Stimulated activated CD4-positive, alpha-beta T cell treated with anti-CD3 and anti-CD28 coated beads, Interleukin-2, amount 100 ng/mL, for 48 hours (primary cell): ENCODE measurements at places on chromosomes 7 and 10.
A peak's percentile ranks its signal among the peaks of the same experiment; 100 is the strongest.

- no peak for DNase-seq
These were observed 203.9 kb downstream of the NXPH1 start for GRCh38 chr7:8637322-8637721.

- DNase-seq, result no peak
These were observed 8.1 kb downstream of the DENND10 start for GRCh38 chr10:119112056-119112455.

DNA sequence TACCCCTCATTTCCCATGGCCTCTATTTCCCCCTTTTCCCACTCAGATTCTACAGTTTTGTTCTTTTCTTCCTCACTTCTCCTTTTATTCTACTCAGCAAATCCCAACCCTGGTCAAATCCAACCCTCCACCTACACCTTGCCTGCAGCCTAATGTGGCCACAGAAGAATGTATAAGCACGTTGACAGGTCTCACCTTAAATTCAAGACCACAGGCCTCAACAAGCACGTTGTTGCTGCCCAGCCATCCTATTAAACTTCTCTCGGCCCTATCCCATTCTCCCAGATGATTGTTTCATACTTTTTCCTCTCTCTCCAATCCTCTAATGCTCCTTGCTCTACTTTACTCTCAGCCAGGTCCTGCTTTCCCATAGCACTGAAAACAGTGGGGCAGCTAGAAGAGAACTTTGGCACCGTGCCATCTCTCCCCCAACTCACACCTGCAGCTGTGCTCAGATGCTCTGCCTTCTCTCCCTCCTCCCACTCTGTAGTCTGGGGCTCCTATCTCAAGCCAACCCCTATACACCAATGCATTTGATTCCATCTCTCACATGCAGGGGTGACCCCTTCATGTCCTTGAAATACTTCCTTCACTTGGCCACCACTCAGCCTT lies 6.8 kb upstream of the EIF3A start:
- DNase-seq, result no peak

- DNase-seq, result no peak
These were observed 195.5 kb upstream of the ZNF32 start for GRCh38 chr10:43844221-43844620.

GRCh38 chr10:69480068-69480412 lies 28.8 kb downstream of the TSPAN15 start:
- no peak for DNase-seq

- DNase-seq, result no peak
These were observed 631.7 kb upstream of the GALNT17 start for GRCh38 chr7:70500261-70500660.

DNA sequence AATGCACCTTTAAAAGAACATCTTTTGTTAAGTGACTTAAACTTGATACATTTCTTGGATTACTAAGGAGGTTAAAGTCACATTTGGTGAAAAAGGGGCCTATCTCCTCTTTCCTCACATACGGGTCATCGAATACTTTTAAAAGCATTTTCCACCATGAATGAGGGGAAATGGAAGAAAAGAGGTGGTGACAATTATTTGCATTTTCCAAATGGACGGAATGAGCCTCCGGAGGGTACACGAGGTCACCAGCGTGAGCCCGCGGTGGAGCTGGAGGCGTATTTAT lies 1.0 kb upstream of the BMPR1A start:
- no peak for DNase-seq

DNA sequence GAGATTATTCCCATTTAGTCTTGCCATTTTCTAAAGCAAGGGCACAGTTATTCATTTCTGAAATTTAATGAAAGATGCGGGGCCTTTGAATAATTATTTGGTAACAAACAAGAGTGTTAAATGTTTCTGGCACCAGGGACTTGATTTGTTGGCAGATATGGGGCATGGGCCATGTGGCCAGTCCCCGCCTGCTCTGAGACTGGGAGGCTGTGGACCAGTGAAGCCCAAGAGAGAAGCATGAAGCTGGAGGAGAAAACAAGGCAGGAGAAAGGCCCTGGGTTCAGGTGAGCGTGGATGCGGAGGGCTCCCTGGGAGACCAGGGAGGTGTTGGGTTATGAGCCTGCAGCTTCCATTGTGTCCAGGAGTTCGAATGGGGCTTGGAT lies 378.5 kb downstream of the TCERG1L start:
- no peak for DNase-seq

DNA sequence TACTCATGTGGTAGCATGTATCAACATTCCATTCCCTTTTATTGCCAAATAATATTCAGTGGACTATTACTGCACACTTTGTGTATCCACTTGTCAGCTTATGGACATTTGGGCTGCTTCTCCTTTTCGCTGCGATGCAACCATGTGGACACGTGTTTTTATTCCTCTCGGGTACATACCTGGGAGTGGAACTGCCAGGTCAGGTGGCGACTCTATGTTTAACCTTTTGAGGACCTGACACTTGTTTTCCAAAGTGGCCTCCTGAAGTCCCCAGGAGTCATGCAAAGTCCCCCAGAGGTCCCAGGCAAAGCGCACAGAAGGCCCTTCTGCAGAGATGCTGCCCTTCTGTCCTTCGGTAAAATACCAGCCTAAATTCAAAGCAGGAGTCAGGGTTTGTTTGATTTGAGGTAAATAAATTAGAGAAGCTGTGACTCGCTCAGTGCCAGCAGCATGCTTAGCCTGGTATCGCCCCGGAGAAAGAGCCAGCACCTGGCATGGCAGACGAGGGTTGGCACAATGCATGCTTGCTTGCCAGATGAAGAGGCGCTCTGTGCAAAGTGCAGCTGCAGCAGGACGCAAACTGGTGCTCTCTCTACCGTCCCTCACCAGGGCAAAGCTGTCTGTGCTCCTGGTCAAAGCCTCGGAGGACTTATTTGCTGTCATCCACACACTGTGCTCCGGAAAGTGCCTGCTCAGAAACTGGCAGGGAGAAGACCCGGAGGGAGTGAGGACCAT lies 37.8 kb downstream of the HIPK2 start:
- DNase-seq, result no peak

- DNase-seq, result no peak
These were observed 31.9 kb downstream of the RBM17 start for GRCh38 chr10:6120691-6121090.

DNA sequence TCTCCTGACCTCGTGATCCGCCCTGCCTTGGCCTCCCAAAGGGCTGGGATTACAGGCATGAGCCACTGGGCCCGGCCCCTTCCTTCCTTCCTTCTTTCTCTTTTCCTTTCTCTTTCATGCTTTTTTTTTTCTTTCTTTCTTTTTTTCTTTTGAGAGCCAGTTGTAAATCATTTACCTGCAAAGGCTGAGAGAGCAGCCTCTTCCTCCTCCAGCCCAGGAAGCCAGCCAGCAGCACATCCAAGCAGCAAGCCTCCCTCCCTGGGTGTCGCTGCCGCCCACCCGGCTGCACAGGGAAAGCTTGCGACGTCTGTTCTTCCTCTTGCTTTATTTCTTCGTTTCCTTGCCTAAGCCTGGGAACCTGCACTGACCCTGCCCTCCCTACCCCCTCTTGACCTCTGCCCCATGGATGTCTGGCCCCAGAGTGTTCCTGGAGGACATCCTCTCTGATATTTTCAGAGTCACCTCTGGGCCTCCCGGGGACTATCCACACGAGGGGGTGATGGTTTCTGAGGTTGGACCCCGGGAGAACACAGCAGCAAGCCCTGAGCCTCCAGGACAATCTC lies 62.8 kb upstream of the MYL10 start:
- no peak for DNase-seq

- no peak for DNase-seq
These were observed 4.7 kb downstream of the UBTD1 start for GRCh38 chr10:97503406-97503805.

DNA sequence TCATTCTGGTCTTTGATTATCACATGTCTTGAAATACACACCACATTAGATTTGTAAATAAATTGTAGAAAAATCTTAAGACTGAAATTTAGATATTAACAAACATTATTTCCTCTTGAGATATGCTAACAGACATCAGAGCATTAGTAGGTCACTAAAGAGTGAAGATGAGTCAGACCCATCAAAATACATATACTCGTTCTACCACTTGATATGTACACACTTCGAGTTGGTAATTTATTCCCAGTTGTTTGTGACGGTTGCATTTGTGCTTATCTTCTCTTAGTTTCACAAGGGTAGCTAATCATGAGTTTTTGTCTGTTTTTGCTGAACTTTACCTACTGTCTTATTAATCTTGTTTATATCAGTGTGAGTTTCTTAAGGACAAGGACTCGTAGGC lies 383.4 kb downstream of the AUTS2 start:
- no peak for DNase-seq

- DNase-seq, result no peak
These were observed 15.0 kb upstream of the SLK start for GRCh38 chr10:103951942-103952341.

DNA sequence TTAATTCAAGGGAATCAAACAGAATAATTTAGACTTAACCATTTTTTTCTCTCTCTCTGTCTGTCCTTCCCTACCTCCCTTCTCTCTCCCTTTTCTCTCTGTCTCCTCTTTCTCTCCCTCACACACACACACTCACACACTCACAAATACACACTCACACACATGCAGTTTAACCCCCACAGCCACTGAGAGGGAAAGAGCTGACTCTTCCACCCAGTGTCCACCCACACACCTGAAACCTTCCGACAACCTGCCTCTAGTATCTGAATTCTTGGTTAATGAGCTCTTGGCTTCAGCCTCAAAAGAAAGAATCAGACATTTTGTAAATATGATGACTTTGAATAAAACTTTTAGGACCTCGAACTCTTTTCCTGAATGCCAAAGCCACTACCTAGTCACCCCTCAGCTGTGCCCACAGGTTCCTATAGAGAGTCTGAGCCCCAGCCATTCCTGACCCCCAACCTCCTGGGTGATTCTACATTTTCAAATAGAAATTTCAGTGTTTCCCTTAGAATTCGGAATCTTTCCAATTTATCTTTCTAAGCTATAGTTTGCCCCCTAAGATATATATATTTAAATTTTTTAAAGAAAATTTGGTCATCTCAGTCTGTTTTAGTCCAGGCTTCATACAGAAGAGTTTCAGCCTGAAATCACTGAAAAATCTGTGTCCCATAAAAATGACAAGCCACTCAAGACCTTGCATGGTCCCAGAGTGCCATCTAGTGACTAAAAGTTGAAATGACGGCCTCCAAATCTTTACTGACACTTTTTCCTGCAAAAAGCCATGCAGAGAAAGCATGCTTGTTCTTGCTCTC lies 202.8 kb downstream of the IPMK start:
- DNase-seq, result no peak

- DNase-seq, result no peak
These were observed 42.3 kb downstream of the MINPP1 start for GRCh38 chr10:87546971-87547413.

DNA sequence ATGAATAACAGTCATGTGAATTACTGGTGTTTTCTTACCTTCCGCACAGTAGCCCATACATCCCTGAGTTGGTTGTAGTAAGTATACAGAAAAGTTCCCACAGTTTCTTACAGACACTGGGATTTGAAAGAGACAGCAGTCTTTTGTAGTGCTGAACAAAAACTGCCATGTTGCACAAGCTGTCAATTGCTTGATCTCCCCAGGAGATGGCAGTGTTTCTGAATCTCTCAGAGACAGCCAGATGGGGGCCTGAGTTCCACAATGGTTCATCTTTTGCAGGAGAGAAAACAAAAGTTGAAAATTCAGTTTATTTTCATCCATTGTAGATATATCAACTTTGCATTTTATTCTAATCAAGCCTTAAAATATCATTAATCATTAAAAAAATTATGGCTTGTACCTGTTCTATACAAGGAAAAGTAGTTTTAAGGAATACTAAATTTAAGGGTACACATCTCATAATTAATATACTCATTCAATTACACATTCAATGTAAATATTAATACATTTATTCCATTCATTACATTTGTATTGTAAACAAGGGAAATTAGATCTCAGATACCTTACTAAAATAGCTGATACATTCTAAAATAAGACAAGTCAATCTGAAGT lies 14.5 kb downstream of the VWDE start:
- DNase-seq, result peak; percentile 16

DNA sequence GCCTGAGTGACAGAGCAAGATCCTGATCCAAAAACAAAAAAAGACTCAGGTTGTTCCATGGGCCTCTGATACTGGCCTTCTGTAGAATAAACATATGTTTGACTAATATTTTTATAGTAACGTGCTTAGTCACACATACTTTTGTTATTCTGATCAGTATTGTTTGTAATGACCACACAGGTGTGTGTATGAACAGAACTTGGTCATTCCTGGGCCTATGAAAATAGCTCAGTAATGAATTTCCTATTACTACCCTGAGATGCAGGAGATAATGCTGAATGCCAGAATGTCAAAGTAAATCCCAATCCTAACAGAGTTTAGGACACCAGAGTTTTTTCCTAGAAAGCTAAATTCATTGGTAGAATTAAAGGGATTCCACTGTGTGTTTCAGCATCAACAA lies 108.7 kb downstream of the DOCK4 start:
- no peak for DNase-seq

DNA sequence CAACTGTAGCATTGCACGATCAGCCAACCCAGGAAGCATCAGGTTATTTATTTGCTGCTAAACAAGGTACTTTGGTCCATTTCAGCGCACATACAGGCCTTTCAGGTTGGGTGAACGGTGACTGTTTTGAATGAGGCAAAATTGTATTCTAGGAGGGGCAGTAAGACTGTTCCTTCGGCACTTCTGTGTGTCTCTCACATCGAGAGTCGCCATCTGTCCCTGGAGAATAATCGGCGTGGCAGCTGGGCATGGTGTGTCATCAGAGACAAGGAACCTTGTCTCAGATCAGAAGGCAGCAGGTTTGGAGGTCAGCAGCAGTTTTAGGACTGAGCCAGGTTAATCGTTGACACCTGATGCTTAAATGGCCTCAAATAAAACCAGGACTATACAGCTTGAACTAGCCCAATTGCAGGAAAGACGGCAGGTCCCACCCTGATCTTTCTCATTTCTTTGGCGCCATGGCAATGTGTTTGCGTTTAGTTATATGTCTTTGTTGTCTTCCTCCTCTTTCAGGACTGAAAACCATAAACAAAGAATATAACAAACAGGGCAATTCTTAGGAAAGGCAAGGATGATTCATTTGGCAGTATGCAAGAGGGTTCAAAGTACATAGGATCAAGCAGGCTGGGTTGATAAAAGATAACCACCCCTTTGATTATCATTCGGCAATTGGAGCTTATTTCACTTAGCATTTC lies 92.0 kb upstream of the PRR15 start:
- DNase-seq, result no peak
